ENCODE measurements at places on chromosomes 11 and 22. TPM values are rescaled to one million over a fixed set of nuclear protein-coding genes. Genes with fewer than 3 reads are reported as not detected.

The TALDO1 gene
- total RNA-seq: 244 TPM

The SCGB1D1 gene
- total RNA-seq: not detected

The ZNF214 gene
- total RNA-seq: 9.1 TPM

The MYBPC3 gene
- total RNA-seq: not detected

The FTH1 gene
- 1,512 TPM for total RNA-seq

The ARL2 gene
- 74.2 TPM for total RNA-seq

The ATP5MG gene
- total RNA-seq: 45.1 TPM
